GM12864 (cell line): ENCODE measurements at places on chromosomes 12 and 14.

- DNase-seq = no peak
Observed at GRCh38 chr14:68084256-68084655, 264.7 kb downstream of the RAD51B start.

GRCh38 chr14:34629657-34630529 is at the start of gene SNX6:
Gene SNX6, minus strand, starts transcription at chr14:34630148. Its CDS starts 32 bp downstream, at chr14:34630116.
- peak; percentile 26 for DNase-seq

GRCh38 chr12:64389154-64389553 is 1.4 kb downstream of the C12orf56 start:
- no peak for DNase-seq

DNA sequence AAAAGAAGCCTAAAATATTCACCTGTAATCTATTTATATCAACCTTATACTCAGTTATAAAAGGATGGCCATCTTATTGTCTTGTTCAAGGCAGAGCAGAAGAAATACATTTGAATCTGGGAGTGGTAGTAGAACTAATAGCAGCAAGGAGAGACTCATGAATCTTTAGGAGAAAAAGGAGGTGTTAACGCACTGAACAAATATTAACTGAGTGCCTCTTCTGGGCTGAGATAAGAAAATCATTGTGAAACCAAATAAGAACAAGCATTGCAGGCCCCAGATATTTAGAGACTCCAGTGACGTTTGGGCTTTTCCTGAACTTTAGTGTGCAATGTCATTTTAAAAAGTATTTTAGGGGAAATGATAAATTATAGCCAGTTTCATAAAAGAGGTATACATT is 790.6 kb downstream of the DIO2 start:
- no peak for DNase-seq

- no peak for DNase-seq
Observed at GRCh38 chr14:57486767-57487379, 6.8 kb downstream of the CCDC198 start.

DNA sequence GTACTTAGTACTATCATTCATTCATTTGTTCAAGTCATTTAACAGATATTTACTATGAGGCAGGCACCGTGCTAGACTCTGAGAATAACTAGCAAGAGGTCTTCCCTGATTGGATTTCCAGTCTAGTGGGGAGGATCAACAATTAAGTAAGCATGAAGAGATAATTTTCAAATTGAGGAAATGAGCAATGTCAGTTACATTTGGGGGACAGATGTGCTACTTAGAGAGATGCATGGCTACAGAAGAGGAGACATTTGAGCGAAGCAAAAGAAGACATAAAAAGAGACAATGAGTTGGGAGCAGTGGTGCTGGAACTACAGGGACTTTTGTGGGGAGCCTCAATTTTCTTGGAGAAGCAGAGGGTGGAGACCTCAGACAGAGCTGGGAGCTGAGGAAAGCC is 7.7 kb downstream of the KCNA5 start:
- no peak for DNase-seq

GRCh38 chr12:94644141-94644979 is 6.0 kb downstream of the TMCC3 start:
- no peak for DNase-seq

- DNase-seq = no peak
Observed at GRCh38 chr12:113860059-113860820, 105.9 kb downstream of the RBM19 start.

DNA sequence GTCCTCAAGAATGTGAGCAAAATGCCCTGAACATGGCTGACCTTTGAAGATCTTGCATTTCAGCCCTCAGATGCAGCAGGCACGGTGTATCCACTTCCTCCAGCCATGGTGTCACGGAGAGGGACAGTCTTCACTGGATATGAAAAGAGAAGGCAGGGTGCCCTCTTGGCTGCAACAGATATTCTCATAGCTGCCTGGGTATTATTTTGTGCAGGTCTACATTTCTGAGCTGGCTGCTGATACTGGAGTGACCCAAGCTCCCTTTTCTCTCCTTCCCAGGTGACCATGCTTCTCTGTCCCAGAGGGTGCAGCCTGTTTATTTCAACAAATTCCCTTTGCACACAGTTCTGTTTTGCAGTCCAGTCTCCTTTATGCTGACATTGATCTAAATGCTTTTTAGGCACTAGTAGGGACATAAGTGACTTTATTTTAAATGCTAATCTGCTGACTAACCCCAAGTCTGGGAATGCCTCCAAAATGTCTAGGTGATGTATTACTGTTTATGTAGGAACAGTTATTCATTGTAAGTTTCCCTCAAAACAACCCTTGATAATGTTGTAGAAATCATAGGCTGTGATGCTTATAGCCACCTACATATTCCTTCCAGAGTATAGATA is 17.4 kb upstream of the PYGL start:
- DNase-seq = no peak

GRCh38 chr12:91617818-91618217 is 435.2 kb upstream of the DCN start:
- no peak for DNase-seq
